Muscle of leg (tissue), 16 donors: ENCODE measurements at places on chromosomes 3 and 15. TPM values are rescaled to one million over a fixed set of nuclear protein-coding genes. Genes with fewer than 3 reads are reported as not detected.

- DNase-seq, result no peak
Measured at GRCh38 chr3:72964633-72965032, 32.0 kb upstream of the PPP4R2 start.

DNA sequence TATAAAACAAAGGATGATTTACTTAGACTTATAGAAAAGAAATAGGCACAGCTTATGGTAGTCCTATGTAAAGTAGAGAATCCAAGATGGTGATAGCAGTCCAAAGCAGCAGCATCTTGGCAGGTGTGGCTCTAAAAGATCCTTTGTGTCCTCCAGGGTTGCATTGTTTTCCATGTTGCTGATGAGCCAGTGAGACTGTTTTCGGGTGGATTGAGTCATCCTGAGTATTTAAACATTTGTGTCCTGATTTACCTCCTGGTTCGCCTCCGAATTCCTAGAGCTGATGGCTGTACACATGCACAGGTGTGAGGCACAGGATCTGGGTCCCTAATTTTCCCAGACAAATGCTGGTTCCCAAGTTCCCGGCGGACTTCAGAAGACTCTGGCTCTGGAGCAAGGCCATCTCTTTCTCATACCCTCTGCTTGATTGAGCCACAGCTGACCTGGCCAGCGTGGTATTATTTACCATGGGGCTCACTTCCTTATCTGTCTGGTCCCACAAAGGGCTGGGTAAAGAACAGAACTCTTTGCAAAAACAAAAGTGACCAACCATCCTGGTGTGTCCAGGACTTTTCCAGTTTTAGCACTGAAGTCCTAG lies 51.0 kb downstream of the ARNT2 start:
- DNase-seq, result no peak

GRCh38 chr3:100545371-100545770 lies 53.0 kb downstream of the TMEM45A start:
- DNase-seq, result no peak

- no peak for DNase-seq
Measured at GRCh38 chr3:45844616-45845015, 2.7 kb upstream of the LZTFL1 start.

DNA sequence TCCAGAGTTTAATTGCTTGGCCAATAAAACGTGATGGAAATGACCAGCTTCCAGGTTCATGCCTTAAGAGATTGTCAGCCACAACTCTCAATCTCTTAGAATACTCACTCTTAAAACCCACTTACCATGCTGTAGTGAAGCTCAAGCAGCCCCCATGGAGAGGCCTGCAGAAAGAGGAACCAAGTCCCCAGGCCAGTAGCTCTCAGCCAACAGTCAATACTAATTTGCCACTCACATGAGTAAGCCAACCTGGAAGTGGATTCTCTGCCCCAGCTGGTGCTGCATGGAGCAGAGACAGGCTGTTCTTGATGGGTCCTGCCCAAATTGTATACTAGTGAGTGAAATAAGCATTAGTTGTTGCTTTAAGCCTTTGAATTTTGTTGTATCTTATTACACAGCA lies 155.9 kb downstream of the OXSM start:
- no peak for DNase-seq

GRCh38 chr3:195042743-195043606 lies 228.0 kb downstream of the XXYLT1 start:
- no peak for DNase-seq

DNA sequence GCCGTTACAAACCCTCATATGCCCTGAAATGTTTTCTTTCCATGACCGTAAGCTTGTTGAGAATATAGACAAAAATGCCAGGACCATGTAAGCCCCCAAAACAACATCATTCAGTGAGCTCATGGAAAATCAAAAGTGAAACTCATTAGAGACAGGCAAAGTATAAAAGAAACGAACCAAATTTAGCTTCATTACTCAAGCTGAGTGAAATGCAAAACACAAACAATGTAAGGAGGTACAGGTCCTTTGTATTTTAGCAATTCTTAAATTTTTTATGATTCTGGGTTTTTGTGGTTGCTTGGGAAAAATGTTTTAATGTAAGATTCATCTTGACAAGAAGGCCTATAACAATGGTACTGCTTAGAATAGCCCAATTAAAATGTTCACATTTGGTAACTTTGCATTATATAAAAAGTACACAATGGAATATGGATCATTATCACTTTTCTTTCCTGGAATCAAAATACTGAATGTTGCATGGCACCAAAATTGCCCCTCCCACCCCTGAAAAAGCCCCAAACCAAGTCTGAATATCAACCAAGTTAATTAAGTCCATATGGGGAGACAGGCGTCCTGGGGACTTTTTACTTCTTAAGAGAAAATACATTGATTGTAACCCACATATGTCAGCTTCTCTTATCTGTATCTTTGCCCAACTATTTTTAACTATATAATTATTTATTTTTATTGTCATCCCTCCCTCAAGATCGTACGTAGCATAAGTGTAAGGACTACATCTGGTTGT lies 247.7 kb upstream of the CDIN1 start:
- peak; percentile 18 for DNase-seq

- DNase-seq, result peak; percentile 19
Measured at GRCh38 chr15:96218623-96219455, 111.7 kb upstream of the NR2F2 start.

ECE2 gene
- polyA plus RNA-seq, result not detected

PEX11A gene
- 5.4 TPM for polyA plus RNA-seq
